Activated CD4-positive, alpha-beta T cell treated with anti-CD3 and anti-CD28 coated beads for 1 hour (primary cell): ENCODE measurements at places on chromosomes 5 and 9.

GRCh38 chr9:114012126-114012525 lies 66.0 kb downstream of the AMBP start:
- no peak for DNase-seq

GRCh38 chr9:71638627-71639026 lies 129.7 kb downstream of the CEMIP2 start:
- DNase-seq, result no peak

DNA sequence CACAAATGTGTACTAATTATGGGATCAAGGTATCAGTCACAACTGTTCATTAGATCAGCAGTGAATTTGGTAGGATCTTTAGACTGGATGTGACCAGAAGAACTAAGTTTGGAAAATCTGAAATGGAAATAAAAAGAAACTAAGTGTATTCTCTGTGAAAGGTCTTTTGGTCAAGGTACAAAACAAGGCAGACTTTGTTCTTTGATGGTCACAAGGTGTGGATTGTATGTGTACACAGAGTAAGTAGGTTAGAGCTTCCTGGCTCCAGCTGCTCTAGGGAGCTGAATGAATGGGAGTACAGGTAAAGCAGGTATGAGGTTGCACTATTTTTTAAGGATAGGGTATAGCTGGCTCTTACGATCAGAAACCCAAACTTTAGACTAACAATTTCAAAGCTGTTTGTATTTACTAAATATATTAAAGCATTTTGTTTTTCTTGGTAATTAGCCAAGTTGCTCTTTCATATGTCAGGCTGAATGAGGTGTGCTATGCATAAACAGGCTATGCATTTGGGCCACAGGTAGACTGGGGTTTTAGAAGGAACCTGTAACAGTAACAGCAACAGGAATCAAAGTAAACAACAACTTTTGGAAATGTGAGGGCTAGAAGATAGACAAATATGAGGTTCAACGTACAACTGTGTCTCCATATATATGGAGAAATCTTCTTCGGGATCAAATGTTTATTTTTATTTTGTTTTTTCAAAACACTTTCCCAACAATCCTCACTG lies 32.5 kb downstream of the FAM169A start:
- DNase-seq, result no peak

- DNase-seq, result no peak
Measured at GRCh38 chr5:67094476-67095300, 101.9 kb downstream of the CD180 start.

- DNase-seq, result no peak
Measured at GRCh38 chr5:72438141-72438540, 69.1 kb downstream of the ZNF366 start.

GRCh38 chr5:181197326-181197951 lies 7.6 kb downstream of the TRIM7 start:
- DNase-seq, result no peak

- no peak for DNase-seq
Measured at GRCh38 chr5:33238826-33239695, 201.7 kb upstream of the TARS1 start.

GRCh38 chr5:140925806-140926442 lies at the start of gene PCDHAC1:
Gene PCDHAC1 (plus strand): TSS chr5:140926299. CDS start chr5:140926893, 594 bp downstream.
- DNase-seq, result no peak

DNA sequence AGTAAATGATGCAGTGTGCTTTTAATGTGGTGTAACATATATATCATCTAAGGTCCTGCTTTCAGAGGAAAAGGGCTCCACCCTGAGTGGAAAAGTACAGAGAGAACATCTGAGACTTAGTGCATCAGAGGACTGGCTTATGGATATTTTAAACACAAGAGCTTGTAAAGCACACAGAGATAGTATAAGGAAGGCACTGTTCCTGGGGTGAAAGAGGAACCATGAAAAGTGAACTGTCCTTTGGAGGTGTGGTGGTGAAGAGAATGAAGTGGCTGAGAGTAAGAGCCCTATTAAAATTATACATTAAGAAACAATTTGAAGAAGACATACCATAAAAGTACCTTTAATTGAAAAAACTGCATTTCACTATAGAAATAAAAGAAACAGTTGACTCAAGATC lies 68.9 kb downstream of the CSF2 start:
- no peak for DNase-seq

DNA sequence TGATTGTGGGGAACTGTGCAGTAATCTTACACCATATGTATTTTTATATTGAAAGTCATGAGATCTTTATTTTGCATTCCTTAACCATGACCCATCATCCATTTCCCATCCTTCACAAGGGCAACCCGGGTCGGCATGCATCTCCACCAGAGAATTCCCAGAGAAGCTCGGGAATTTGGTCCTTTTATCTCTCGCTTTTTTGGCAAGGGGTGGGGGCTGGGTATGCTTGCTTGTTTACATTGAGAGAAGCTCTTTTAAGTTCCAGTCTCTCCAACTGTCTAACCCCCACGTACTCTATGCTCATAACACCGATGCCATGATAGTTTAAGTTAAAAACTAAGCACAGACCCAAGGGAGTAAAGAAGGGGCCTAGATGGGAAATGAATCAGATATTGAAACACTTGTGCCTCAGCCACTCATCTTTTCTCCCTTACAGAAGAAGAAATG lies 109.9 kb upstream of the NFIB start:
- DNase-seq, result no peak

DNA sequence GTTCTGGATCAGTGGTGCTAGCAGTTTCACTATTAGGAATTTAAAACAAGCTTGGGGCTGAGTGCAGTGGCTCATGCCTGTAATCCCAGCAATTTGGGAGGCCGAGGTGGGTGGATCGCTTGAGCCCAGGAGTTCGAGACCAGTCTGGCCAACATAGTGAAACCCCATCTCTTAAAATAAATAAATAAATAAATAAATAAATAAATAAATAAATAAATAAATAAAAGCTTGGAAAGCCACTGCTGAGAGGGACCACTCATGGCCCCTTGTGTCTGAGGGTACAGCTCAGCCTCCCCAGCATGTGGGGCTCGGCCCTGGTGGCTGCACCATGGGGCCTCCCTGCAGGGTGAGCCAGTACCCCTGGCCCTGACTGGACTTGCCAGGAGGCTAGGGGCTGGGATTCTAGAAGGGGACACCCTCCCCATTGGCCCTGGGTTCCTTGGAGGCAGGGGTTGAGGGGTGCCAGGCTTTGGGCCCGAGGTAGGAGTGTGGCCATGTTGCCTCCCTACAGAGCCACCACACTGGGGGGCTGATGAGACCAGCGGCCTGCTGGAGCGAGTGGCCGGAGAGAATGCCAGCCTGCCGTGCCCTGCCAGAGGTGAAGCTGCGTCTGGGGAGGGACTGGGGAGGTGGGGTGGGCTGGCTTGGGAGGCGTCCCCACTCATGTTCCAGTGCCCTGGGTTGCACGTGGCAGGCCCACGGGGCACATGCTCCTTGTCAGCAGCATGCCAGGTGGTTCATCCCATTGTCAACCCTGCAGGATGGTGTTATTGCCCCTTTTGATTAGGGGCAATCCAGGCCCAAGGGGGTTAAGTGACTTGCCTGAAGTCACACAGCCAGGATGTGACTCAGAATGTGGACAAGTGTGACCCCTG lies 76.5 kb downstream of the HMCN2 start:
- DNase-seq, result no peak

DNA sequence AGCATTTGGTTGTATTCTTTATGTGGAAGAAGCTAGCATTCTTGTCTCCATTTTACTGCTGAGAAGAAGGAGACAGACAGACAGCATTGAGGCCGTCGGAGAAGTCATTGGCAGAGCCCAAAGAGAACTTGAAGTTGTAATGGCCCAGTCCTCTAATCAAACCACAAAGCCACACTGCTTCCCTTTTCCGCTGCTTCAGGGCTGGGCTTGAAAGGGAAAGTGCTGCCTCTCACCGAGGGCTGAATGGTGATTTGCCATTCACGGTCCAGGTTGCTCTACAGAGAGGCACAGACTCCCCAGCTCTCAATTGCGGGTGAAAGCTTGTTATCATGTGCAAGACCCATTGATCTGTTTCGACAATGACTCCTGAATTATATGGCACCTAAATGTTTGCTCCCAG lies 25.6 kb upstream of the POU4F3 start:
- no peak for DNase-seq

DNA sequence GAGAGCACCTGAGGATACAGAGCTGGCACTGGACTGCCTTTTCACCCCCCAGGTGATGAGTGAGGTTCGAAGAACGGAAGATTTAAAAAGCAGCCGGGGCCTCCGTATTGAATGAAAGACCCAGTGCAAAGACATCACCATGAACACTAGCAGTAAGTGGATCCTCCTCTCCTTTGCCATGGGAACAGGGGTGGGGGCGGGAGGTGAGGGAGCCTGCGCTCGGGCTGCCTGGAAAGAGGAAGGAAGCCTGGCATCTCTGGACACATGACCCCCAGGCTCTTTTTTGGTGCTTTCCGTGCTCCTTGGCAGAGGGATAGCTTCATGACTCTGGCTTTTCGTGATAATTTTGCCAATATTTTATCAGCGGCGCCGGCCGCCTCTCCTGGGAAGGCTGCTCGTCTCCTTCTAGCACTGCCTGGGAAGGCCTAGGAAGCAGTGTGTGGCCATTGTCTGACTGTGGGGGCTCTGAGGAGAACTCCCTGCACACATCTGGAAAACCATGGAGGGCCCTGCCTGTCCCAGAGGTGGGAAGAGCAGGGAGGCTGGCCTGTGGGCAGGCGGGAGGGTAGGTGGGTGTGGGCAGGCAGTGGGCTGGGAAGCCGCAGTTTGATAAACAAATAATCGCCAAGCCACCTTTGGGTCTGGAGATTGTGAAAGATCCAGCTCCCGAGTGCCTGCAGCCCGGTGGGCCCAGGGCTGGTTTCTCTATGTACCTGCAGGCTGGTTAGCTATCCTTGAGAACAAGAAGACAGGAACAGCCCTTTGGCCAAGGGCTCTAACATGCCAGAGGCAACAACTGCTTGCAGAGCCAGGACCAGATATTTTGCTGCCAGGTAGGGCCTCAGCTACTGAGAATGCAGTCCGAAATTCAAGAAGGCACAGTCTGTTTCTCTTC lies 911 bp downstream of the ABLIM3 start:
- no peak for DNase-seq

DNA sequence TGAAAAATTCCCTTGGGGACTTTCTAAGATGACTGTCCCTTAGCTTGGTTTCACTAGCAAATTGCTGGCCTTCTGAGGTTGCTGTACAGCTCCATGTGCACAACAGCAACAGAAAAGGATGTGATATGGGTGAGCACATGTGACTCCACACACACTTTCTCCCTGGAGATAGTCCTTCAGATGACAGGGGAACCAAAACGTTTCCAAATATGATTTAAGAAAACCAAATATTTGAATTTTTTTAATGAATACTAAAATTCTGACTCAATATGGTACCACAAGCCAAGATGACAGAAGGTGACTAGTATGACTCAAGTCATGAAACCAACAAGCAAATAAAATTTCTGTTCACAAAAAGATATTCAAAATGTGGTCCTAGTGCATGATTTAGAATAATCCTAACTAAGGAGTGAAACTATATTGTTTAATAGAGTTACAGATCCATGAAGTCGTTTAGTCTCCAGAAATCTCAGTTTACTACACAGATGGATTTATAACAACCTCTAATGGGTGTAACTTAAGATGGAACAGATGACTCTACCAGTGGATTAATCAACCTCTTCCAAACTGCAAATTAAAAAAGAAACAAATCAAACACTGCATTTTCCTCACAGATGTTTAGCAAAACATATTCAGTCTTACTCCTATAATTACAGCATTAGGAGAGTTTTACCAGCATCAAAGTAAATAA lies 144.8 kb upstream of the PIK3R1 start:
- DNase-seq, result no peak

DNA sequence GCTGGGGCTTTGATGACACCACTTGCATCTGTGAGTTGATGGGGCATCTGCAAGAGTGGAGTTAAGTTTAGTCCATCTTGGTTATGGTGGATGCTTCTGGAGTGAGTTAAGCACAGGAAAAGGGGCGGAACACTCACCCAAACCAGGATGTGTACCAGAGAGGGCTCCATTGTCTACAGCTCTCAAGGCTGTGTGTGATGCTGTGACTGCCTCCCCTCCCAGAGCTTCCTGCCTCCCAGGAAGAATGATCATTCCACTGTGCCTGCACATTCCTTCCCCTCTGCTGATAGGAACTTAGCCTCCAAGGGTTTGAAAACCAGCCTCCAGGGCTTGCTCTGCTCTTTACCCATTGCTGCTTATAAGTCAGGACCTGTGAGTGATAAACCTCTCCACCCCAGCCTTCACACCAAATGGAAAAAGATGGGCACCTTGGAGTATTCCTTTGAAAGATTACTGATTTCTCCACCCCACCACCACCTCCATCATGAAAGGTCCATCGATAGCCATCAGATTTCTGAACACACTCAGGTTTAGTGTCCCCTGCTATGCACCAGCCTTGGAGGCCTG lies 160.1 kb upstream of the SPRY4 start:
- no peak for DNase-seq

DNA sequence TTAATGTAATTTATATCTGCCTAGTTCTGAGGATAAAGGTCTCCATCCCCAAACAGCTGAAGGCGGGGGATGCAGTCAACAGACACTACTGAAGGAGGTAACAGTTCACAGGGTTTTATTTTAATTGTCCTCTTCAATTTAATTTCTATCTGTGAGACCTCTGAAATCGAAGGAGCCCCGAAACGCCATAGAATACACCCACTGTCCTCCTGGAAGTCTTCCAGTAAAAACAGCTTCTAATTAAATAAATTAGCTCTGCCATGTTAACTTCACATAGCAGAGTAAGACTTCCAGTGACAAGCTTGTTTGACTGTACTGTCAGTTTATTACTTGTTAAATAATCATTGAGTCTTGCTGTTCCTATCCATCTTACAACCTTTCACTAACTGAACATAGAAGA lies 193.5 kb downstream of the SEC61B start:
- DNase-seq, result no peak

DNA sequence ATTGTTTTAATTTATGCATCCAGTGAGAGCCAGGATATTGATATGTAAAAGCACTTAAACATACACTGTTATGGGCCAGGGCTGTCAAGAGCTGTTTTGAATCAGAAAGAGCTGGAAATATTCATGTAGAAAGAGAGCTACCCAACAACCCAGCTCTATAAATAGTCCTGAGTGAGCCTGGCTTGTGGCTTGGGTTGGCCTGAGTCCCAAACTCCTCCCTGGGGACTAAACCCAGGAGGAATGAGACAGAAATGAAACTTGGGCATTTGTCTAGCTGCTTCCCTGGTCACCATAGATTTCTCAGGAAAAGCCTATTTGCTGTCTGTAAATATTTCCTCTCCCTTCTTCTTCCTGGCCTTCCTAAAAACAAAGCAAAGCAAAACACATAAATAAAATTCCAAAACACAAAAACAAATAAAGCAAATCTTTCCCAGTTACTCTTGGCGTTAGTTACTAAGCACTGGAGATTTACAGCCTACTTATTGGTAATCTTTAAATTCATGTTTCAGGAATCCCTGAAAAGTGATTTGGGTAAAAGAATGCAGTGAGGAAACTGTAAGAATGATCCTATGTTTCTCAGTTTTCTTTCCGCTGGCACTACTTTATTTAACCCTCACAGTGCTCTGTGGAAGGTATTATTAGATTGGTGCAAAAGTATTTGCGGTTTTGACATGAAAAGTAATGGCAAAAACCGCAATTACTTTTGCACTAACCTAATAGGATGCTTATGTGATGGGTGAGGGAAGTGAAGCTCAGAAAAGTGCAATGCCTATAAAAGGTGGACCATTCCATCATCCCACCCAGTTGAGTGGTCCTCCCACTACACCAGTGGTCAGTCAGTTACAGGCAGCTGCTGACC lies 111.8 kb downstream of the CARTPT start:
- no peak for DNase-seq

GRCh38 chr9:109599711-109600110 lies 101.6 kb upstream of the PTPN3 start:
- DNase-seq, result no peak
